Midbrain (tissue), 1 donor: ENCODE measurements at places on chromosomes 4 and X.

GRCh38 chr4:7587433-7588405 lies 153.0 kb upstream of the PSAPL1 start:
- no peak for DNase-seq

GRCh38 chrX:76987381-76987780 lies 459.8 kb upstream of the FGF16 start:
- no peak for DNase-seq

GRCh38 chr4:101037249-101037648 lies 310.1 kb downstream of the PPP3CA start:
- DNase-seq: no peak

GRCh38 chrX:13085526-13085925 lies 41.1 kb upstream of the FAM9C start:
- DNase-seq: no peak

DNA sequence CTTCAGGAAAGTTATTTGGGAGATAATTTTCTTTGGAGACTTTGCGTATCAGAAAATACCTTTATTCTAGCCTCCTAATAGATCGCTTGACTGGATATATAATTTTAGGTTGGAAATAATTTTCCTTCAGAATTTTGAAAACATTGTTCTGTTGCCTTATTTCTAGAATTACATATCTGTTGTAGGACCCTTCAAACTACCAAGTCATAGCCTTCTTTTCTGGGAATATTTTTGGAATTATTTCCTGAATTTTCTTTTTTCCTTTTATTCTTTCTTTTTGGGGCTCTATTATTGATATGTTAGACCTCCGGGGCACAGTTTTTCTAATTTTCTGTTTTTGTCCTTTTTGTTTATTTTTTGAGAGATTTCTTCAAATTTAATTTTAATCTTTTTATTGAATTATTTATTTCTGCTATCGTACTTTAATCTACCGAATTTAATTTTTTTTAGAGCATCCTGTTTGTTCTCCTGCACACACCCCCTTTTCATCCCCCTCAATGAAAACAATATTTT lies 100.5 kb downstream of the KDM6A start:
- no peak for DNase-seq

- no peak for DNase-seq
Measured at GRCh38 chr4:140343303-140343702, 30.1 kb upstream of the SCOC start.

DNA sequence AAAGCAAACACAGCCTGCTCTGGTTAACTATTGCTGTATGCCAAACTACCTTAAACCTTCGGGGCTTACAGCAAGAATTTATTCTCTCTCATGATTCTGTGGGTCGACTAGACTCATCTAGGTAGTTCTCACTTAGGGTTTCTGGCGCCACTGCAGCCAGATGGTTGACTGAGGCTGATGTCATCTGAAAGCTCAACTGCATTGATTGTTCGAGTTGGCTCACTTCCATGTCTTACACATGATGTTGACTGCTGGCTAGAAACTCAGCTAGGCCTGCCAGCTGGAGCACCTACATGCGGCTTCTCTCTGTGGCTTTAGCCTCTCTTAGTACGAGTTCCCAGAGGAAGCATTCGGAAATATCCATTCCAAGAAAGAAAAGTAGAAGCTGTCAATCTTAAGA lies 103.2 kb downstream of the SRPX start:
- no peak for DNase-seq

- no peak for DNase-seq
Measured at GRCh38 chrX:39427906-39428305, 626.6 kb downstream of the MID1IP1 start.

DNA sequence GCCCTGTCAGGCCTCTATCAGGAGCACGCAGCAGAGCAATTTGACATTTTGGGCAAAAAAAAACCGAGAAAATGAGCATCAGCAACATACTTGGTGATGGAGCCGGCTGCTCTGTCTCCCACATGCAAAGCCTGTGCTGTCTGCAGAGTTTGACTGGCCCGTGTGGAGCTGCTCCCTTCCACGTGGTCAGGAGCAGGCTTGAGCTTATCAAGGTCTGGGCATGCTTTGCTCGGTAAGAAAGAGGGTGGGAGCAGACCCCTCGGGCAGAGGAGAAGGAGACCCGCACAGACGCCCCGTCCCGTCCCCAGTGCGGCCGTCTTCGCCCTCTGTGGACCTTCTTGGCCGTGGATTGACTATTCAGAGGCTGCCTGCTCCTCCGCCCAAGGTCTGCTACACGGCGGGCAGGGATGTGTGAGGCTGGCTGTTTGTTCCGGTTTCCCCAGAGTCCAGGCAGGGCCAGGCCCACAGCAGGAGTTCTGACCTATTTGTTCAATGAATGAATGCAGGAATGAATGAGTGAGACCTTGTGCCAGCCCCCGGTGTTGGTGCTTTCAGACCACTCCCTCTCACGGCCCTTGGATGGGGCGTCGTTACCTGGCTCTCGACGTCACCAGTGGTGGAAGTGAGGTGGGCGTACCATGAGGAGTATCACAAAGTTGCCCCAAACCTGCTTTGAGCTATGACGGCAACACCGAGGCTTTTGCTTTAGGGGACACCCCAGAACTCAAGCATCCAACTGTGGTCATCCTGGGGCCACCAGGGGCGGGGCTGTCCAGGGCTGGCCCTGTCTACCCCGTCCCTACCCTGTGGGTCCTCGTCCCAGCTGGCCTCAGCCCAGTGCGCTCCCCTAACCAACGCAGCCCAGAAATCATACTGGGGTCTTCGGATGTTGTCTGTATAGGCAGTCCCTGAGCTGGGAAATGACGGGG lies 54.7 kb upstream of the ADRA2C start:
- DNase-seq: no peak

- DNase-seq: peak; percentile 3
Measured at GRCh38 chr4:95835672-95836071, 4.2 kb upstream of the PDHA2 start.
